NCI-H69 (cell line): ENCODE measurements at places on chromosomes 1 and 21.

DNA sequence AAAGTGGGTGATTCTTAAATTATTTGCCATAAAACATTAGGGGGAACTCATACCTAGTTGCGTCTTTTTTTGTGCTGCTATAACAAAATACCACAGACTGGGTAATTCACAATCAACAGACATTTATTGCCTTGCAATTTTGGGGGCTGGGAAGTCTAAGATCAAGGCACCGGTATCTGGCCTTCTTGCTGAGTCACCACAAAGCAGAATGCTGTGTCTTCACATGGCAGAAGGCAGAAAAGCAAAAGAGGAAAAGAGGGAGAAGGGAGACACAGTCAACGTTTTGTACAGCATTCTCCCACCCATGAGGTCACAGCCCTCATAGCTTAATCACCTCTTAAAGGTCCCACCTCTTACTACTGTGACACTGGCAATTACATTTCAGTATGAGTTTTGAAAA is 291.0 kb downstream of the CHRM3 start:
- no peak for DNase-seq

DNA sequence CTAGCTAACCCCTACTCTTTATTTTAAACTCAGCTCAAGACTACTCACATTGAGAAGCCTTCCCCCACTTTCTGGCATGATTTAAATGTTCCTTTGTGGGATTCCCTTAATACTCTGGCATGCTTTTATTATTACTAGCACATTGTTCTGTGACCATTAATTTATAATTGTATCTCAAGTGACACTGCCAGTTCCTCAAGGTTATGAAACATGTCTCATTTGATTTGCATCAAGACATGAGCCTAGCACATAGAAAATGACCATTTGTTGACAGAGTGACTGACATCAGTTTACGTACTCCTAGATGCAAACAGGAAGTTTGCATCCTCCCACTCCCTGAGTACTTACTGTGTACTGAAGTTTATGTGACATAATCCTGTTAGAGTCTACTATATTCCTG is 15.2 kb downstream of the RGS4 start:
- DNase-seq: peak; percentile 39

GRCh38 chr1:53469373-53469772 is 10.2 kb downstream of the DMRTB1 start:
- DNase-seq: no peak

DNA sequence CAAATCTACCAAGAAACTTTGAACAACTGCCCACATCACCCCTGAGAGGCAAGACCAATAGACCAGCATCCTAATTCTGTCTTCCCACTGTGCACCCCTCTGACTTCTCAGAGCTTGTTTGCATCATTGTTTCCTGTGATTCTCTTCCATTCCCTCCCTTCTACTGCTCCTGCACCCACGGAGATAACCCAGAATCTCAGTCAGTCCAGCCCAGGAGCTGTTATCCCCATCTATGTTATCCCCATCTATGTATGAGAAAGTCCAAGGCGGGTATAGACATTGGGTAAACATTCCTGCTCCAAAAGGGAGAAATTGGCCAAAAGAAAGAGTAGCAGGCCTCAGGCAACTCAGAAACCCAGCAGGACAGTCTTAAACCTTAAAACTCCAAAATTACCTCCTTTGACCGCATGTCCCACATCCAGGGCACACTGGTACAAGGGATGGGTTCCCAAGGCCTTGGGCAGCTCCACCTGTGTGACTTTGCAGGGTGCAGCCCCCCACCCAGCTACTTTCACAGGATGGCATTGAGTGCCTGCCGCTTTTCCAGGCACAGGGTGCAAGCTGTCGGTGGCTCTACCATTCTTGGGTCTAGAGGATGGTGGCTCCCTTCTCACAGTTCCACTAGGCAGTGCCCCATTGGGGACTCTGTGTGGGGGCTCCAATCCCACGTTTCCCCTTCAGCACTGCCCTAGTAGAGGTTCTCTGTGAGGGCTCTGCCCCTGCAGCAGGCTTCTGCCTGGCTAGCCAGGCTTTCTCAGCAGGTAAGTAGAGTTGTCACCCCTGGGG is 414.8 kb downstream of the NPHP4 start:
- no peak for DNase-seq

DNA sequence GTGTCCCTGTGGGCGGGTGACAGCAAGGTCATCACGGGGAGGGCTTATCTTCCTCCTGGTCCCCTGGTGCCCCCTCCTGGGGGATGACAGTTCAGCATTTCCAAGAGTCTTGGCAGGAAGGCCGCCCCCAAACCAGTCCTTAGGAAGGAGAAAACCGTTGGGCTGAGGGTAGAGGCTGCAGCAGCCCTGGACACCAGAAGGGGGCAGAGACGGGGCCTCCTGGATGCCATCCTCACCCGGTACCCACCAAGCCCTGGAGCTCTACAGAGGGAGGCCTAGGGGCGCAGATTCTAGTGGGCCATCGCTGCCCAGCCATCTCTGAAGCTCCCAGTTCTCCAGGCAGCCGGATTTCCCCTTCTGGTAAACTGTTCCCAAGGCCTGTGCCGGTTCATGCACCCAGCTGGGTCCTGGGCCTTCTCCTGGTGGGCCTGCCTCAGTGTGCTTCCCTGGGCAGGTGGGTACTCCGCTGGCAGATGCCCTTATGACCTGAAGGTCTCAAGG is 14.8 kb upstream of the ZNF669 start:
- peak; percentile 51 for DNase-seq

- no peak for DNase-seq
These were observed 738 bp upstream of the GPR161 start for GRCh38 chr1:168137515-168137821.

DNA sequence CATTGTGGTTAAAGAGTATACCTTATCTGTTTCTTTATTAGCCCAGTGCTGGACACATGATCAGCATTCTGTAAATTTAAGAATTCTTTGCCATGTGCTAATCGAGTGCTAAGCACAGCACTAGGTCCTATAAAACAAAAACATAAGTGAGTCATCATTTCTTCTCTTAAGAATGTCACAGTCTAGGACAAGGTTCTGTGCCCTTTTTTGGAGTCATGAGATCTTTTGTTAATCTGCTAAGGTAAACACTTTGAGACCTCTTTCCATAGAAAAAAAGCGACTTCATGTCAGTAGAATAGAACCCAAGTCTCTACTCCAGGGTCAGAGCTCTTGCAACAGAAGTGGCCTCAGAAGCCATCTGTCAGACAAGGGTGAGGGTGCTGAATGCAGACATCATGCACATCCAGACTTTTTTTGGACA is 70.0 kb upstream of the NFIA start:
- DNase-seq: peak; percentile 10

GRCh38 chr1:3021233-3021671 is at the start of gene ACTRT2:
Gene ACTRT2 (plus strand): TSS chr1:3021467. CDS start chr1:3021687, 220 bp downstream.
- DNase-seq: no peak

GRCh38 chr1:63825111-63825510 is 51.3 kb downstream of the ROR1 start:
- no peak for DNase-seq

DNA sequence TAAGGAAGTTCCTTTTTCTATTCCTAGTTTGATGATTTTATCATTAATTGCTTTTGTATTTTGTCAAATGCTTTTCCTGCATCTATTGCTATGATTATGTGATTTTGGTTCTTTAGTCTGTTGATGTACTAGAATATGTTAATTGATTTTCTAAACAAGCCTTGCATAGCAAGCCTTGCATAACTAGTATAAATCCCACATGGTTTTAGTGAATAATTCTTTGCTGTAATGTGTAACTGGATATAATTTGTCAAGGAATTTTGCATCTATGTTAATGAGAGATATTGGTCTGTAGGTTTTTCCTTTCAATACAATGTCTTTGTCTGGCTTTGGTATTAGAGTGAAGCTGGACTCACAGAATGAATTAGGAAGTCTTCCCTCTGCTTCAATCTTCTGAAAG is 460.2 kb downstream of the LTN1 start:
- DNase-seq: no peak

DNA sequence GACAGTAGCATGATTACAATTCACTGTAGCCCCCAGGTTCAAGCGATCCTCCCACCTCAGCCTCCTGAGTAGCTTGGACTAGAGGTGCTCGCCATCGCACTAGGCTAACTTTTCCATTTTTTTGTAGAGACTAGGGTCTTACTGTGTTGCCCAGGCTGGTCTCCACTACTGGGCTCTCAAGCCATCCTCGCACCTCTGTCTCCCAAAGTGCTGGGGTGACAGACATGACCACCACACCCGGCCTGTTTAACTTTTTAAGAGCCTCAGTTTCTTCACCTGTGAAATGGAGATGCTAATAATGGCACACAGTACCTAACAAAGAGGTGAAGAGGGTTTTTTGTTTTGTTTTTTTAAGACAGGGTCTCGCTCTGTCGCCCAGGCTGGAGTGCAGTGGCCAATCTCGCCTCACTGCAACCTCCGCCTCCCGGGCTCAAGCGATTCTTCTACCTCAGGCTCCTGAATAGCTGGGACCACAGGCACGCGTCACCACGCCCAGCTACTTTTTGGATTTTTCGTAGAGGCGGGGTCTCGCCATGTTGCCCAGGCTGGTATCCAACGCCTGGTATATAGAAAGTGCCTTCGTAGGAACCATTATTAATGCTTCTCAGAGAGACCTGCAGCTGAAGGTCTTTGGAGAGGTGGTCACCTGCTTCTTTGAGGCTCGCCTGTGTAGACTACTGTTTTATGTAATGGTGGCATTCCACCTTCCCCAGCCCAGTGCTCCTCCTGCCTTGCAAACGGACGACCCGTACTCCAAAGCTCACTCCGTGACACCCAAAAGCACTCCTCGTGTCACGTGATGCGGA is 567 bp downstream of the PMVK start:
- DNase-seq: no peak

DNA sequence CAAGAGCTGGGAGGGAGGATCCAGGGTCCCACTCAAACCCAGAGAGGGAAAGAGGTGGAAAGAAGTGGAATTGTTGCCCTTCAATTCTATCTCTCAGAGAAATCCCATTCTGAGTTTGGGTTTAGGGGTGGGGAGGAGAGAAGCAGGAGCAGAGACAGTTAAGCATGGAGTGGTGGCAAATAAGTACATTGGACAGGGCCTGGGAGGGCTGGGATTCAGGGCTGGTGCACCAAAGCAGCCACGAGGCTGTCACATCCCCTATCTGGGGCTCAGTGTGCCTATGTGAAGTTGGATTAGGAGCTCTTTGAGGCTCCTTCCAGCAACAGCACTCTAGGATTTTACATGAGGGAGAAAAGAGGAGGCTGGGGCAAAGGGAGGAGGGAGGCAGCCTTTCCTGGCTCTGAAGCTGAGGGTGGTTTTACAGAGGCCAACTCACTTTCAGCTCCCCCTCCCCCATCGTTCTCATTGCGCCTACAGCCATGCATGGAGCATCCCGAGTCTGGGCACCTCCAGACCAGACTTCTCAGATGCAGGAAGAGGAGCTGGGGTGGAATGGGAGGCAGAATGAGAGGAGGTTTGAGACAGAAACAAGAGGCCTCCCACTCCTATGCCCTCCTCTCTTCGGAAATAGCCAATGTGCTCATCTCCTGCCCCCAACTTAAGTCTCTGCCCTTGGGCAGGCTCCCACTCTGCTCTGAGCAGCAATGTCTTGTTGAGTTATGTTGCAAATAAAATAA is 3.0 kb upstream of the SYT6 start:
- no peak for DNase-seq

- DNase-seq: no peak
These were observed 10.7 kb upstream of the TOMM20 start for GRCh38 chr1:235139315-235139714.

- DNase-seq: no peak
These were observed 22.7 kb downstream of the PIGM start for GRCh38 chr1:160009081-160009480.

GRCh38 chr1:38029081-38029681 is 16.6 kb downstream of the UTP11 start:
- DNase-seq: peak; percentile 85

GRCh38 chr1:92623187-92623778 is 136.6 kb upstream of the GFI1 start:
- DNase-seq: peak; percentile 8

DNA sequence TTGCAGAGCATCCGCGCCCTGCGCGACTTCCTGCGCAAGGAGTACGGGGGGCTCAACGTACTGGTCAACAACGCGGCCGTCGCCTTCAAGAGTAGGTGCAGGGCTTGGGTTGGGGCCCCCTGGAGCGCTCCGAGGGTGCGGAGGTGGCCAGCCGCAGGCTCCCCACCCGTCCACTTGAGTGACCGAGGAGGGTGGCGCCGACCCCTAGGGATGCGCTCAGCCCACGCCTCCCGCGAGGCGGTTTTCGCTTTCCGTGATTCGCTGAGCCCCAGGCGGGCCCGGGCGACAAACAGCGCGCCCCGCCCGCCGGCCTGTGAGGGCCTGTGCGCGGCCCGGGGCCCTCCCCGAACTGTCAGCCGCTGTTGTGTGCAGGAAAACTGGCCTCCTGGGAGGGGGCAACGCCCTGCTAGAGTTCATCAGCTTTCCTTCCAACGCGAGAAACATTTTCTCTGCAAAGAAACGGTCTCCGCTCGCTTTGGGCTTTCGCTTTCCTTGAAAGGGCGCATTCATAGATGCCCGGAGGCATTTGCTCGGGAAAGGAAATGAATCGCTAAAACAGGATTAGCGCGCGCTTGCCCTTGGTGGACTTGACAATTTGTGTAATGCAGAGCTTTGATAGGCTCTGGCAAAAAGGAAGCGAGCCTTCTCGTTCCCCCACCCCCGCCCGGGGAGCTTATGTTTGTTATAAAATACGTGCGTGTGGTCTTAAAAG is 668 bp downstream of the CBR3 start:
- DNase-seq: peak; percentile 92

DNA sequence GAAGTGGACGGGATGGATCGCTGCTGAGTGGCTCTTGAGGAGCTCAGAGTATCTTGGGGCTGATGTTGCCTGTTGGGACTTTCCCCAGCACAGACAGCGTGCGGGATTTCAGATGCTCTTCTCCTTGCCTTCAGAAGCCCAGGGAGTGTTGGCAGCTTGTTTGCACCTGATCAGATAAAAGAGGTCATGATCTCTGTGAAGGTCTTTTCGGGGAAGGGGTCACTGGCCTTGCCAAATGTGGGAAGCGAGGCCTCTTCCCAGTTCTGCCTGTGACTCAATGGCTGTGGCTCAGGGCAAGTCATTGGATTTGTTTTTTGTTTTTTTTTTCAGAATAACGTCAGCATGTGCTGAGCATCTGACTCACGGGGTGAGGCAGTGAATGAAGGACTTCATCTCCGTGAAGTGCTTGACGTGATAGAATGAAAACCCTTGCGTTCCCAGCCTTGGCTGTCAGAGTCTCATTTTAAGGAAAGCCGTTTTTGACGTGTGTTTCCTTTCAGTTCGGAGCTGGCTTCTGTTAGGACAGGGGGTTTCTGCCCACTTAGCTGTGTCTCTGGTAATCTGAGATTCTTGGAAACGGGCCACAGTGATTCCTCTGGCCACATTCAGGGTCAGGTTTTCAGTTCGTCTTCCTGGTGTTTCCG is 46.7 kb downstream of the GALNT2 start:
- no peak for DNase-seq

- peak; percentile 40 for DNase-seq
These were observed 2099.8 kb downstream of the MRPL39 start for GRCh38 chr21:23507501-23507900.

- DNase-seq: no peak
These were observed 379.8 kb upstream of the RUNX1 start for GRCh38 chr21:35428937-35429336.

GRCh38 chr1:55490547-55490946 is 275.4 kb upstream of the USP24 start:
- no peak for DNase-seq

GRCh38 chr1:77925518-77925917 is 37.1 kb downstream of the NEXN start:
- no peak for DNase-seq

- peak; percentile 31 for DNase-seq
These were observed 93.5 kb upstream of the ACTL8 start for GRCh38 chr1:17661546-17662157.
